Lung (tissue), 17 donors: ENCODE measurements at places on chromosomes 6 and 20. TPM values are rescaled to one million over a fixed set of nuclear protein-coding genes. Genes with fewer than 3 reads are reported as not detected.

DNA sequence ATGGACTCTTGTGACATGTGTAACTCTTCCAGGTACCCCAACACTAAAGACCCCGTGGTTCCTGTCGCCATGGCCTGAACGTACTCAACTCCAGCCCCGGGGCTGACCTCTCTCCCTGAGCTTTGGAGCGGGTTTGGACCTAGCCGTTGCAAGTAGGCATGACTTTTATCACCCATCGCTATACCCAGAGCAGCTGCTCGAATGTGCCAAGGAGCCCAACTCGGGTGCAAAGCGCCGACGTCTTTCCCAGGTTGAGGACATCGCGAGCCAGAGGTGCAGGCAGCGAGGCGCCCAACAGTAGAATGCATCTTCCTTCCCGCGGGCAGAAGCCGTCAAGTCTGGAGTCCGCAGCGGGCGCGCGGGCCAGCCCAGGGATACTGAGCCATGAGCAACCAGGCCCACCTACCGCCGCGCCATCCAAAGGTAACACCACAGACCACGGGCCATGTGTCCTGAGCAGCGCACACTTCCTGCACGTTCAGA lies 5.7 kb upstream of the LAMP5 start:
- DNase-seq, result no peak

Gene SNAI1
- polyA plus RNA-seq, result 12.0 TPM

DNA sequence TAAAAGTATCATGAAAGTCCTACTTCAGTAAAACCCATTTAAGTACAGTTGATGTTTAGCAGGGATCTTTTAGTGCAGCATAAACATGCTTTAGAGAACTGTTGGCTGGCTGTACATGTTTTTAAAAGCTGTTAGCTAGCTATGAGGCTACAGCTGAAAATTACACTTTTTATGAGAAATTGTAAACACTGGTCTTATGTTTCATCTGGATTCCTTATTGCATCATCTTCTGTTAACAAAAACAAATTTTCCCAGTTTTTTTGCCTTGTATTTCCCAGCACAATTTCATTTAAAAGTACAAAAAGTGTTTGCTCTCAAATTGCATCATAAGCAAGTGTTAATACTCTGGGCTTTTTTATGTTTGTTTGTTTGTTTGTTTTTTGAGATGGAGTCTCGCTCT lies 18.3 kb upstream of the HLA-E start:
- no peak for DNase-seq

Gene SFTA2
- 771 TPM for polyA plus RNA-seq

GRCh38 chr6:111711476-111711875 lies 105.8 kb upstream of the TRAF3IP2 start:
- DNase-seq, result peak; percentile 29

Gene COL19A1
- polyA plus RNA-seq, result not detected

- no peak for DNase-seq
Observed at GRCh38 chr6:31837369-31838113, 10.0 kb downstream of the HSPA1B start.

Gene RFX6
- 0.01 TPM for polyA plus RNA-seq

DNA sequence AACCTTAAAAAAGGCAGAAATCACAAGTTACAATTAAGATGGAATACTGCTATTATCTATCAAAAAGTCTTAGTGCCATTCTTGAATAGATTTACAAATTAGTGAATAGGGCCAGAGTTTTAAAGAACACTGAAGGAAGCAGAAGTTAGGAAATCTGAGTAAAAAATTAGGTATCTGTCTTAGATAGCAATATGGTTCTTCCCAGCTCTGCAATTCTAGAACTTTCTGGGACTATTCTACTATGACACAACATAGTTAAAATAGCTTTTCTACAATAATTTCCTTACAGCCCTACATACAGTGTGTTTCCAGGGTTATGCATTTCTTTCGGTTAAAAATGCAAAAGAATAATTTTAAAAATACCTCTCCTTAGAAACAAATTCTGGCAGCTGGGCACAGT lies 18.2 kb downstream of the IFNGR1 start:
- no peak for DNase-seq

DNA sequence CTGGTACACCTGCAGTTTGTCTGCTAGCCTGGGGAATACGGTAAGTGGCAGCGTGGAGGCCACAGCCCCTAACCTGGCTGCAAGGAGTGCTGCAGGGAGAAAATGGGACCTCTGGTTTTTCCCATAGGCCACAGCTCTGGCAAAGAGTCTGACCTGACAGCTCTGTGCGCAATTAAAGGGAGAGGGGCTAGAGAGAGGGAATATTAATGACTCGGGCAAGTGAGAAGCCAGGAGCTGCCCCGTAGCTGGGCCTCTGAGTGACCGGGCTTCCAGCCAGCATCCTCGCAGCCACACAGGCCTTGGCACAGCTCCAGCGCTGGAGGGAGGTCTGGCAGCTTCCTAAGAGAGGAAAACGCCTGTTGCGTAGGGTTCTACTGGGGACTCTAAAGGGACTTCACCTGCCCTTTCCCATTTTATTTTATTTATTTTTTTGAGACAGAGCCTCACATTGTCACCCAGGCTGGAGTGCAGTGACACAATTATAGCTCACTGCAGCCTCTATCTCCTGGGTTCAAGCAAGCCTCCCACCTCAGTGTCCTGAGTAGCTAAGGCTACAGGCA lies 18.2 kb upstream of the OCSTAMP start:
- DNase-seq, result peak; percentile 98

GRCh38 chr20:62935204-62935967 lies 2.6 kb upstream of the GID8 start:
- no peak for DNase-seq

DNA sequence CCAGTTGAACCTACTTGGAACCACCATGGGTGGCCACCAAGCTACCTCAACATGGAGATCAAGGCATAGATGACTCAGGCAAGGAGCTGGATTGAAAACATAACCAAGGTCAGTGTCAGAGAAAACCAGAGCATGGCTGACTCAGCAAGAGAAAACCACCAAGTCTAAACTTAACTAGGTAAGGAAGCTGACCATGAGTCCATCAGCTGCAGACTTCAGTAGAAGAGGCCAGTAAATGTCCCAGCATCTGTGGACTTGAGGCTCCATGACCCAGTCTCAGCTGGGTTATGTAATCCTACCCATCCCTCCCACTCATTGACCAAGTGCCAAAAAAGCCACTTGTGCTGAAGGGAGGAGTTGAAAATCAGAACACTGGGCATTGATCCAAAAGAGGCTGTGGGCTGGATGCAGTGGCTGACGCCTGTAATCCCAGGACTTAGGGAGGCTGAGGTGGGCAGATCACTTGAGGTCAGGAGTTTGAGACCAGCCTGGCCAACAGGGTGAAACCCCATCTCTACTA lies 93.7 kb upstream of the CBLN4 start:
- DNase-seq, result peak; percentile 11
